ENCODE measurements at places on chromosomes 7 and 10. TPM values are rescaled to one million over a fixed set of nuclear protein-coding genes. Genes with fewer than 3 reads are reported as not detected.

The IL2RA gene
- total RNA-seq = 0.66 TPM

- ATAC-seq = no peak
Observed at GRCh38 chr7:78642751-78643150, 810.7 kb downstream of the MAGI2 start.

The COX19 gene
- 7.5 TPM for total RNA-seq

- ATAC-seq = no peak
Observed at GRCh38 chr10:44033008-44033407, 351.9 kb downstream of the CXCL12 start.

GRCh38 chr10:95247200-95247880 lies 43.5 kb downstream of the PDLIM1 start:
- ATAC-seq = no peak

GRCh38 chr10:20354166-20354565 lies 537.9 kb downstream of the PLXDC2 start:
- ATAC-seq = no peak

DNA sequence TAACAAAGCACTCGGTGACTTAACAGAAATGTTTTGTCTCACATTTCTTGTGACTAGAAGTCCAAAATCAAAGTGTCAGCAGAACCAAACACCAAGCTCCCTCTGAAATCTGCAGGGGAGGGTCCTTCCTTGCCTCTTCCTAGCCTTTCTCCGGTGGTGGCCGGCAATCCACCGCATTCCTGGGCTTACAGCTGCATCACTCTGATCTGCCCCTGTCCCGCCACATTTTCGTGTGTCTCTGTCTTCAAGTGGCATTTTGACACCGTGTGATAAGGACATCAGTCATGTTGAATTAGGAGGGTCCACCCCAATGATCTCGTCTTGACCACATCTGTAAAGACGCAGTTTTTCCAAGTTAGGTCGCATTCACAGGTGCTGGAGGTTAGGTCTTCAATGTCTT lies 30.5 kb upstream of the TOMM7 start:
- no peak for ATAC-seq

GRCh38 chr10:2019281-2019680 lies 282.0 kb upstream of the ADARB2 start:
- no peak for ATAC-seq

The LAMB4 gene
- total RNA-seq = 0.27 TPM

GRCh38 chr10:9262770-9263169 lies 1208.3 kb downstream of the GATA3 start:
- no peak for ATAC-seq

DNA sequence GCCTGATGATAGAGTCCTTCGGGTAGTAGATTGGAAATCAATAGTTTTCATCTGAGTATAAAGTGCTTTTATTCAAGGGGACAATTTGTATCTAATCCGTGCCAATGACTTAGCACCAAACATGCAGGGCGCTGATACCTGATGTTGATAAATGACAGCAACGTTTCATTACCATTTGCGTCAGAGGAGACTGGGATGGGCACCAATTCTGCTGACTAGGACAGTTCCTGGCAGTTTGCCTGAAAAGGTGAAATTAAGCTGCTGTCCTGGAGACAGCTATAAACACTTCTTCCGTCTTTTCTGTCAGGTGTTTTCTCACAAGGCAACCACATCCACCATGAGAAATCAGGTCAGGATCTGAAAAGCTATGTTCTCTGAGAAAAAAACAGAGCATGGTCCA lies 1136.4 kb downstream of the TYW1 start:
- ATAC-seq = no peak

The TMEM213 gene
- 0.41 TPM for total RNA-seq

- no peak for ATAC-seq
Observed at GRCh38 chr10:48948470-48949037, 8.9 kb upstream of the LRRC18 start.

GRCh38 chr7:123537026-123537642 lies 2.7 kb upstream of the IQUB start:
- ATAC-seq = no peak

The PPP1R3A gene
- not detected for total RNA-seq

The UNC5B gene
- 5.4 TPM for total RNA-seq

DNA sequence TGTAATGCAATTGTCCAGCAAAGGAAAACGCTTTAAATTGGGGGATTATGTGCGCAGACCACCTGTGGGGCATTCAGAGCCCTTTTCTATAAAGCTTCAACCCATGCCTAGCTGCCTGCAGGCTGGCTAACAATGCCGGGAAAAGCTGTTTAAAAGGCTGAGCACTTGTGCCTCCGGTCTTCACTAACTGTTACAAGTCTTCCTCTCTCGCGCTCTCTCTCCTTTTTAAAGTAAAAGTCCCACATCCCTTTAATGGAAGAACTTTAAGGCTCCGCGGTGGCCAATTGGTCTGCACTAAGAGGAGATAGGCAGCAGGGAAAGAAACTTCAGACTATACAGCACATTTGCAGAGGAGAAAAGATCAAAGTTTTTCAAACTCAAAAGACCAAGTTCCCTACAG lies 4.6 kb downstream of the FZD8 start:
- no peak for ATAC-seq

- ATAC-seq = peak; percentile 34
Observed at GRCh38 chr10:119341459-119342301, 134.3 kb downstream of the GRK5 start.

DNA sequence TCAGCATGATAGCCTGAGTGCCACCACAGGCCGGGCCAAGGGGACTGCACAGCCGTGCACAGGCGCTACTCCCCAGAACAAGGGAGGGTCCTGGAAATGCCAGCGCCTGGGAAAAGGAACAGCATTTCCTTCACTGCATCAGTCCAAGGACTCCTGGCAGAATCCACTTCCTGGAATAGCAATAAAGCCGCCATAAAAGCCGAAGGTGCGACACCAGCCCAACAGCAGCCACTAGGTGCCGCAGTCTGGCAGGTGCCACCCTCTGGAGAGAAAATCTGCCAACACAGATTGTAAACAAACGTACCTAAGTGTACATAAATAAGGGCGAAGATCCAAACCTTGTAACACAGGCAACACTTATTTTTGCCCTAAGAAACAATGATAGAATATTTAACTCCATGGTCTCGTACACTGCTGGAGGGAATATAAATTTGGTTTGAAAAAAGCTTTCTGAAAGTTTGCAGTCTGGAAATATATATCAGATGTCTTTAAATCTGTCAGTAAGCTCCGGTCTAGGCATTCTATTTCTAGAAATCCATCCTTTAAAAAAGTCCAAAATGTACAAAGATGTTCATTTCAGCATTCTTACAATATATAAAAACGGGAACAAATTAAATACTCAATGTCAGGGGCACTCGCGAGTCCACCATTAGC lies 22.2 kb downstream of the VOPP1 start:
- ATAC-seq = no peak

- ATAC-seq = no peak
Observed at GRCh38 chr7:115249080-115249479, 327.2 kb downstream of the MDFIC start.

The HOXA11 gene
- 0.10 TPM for total RNA-seq

- ATAC-seq = no peak
Observed at GRCh38 chr10:22309180-22310000, 6.8 kb upstream of the COMMD3 start.
